ENCODE measurements at places on chromosomes 3 and 15.
A peak's percentile ranks its signal among the peaks of the same experiment; 100 is the strongest.

GRCh38 chr3:110318108-110318507 is 753.5 kb upstream of the NECTIN3 start:
- no peak for DNase-seq

DNA sequence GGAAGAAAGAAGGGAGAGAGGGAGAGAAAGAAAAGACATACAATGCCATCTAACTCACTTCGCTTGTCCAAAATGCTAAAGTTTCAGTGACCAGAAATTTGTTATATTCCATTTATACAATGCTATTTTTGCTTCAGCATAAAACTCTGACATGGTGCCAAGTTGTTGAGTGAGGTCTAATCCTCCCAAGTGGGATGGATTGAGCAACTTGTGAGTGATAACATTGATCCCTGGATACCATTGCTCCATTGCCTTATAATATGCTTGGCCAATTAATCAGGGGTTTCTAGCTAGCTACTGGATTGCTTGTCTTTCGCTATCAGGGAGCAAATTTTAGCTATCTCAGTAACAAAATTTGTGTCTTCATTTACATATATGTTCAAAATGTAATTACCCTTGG is 615.6 kb upstream of the DPPA4 start:
- DNase-seq, result no peak

DNA sequence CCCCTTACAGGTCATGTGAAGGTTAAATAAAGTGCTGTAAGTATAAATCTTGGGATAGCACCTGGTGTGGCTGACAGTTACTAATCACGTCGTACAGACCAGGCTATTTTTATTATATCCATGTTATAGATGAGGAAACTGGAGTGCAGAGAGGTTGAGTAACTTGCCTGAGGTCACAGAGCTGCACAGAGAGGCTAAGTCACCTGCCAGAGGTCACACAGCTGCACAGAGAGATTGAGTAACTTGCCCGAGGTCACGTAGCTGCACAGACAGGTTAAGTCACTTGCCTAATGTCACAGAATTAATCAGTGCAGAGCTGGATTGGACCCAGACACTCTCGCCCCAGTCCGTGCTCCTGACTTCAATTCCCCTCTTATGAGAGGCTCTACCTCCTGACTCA is 171.5 kb downstream of the NUP210 start:
- DNase-seq, result no peak

GRCh38 chr3:129567176-129567705 is 24.3 kb downstream of the H1-8 start:
- no peak for DNase-seq

DNA sequence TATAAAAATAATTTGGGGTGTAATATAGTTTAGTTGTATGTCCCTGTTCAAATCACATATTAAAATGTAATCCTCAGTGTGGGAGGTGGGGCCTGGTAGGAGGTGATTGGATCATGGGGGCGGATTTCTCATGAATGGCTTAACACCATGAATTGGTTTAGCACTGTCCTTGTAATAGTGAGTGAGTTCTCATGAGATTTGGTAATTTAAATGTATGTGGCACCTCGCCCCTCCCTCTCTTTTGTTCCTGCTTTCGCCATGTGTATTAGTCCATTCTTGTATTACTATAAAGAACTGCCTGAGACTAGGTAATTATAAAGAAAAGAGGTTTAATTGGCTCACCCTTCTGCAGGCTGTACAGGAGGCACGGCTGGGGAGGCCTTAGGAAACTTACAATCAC is 83.9 kb downstream of the ANXA2 start:
- no peak for DNase-seq

- DNase-seq, result no peak
Measured at GRCh38 chr3:184719709-184720108, 7.8 kb upstream of the MAGEF1 start.

DNA sequence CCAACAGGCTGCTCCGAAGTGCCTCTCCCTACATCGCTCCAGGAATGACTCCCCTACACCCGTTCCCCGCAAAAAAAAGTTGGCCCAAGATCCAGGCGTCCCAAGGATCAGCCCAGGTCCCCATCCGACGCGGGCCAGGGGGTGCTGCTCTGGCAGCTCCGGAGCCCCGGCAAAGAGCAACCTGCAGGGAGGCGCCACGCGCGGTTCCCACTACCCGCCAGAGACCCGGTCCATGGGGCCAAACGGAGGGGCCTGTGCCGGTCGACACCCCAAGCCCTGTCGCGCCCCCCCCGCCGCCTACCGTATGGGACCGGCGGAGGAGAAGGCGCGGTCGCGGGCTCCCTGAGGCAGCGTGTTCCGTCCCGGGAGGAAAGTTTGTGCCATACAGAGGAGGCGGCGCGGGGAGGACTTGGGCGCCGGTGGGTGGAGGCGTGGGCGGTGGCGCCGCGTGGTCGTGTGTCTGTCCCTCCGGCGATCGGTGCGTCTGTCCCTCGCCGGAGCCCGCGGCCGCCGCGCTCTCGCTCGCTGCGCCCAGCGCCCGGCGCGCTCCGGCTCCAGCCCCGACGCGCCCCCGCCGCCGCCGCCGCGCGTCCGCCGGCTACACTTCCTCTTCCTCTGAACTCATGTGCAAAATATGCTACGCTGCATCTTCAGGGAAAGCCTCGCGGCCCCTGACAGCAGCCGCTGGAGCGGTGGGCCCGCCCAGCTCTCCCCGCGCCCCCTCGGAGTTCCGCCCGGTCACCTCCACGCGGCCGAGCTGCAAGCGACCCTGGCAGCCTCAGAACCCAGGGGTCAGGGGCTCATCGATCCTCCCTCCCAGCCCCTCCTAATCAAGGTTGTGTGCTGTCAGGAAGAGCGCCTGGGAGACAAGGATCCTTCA is at the start of gene RFTN1:
TSS of gene RFTN1 (minus strand) at position 559 of the 880 bp plus-strand sequence. CDS start 19,830 bp downstream, outside the sequence.
- peak; percentile 32 for DNase-seq

GRCh38 chr3:50649451-50649931 is 25.2 kb upstream of the DOCK3 start:
- DNase-seq, result no peak

DNA sequence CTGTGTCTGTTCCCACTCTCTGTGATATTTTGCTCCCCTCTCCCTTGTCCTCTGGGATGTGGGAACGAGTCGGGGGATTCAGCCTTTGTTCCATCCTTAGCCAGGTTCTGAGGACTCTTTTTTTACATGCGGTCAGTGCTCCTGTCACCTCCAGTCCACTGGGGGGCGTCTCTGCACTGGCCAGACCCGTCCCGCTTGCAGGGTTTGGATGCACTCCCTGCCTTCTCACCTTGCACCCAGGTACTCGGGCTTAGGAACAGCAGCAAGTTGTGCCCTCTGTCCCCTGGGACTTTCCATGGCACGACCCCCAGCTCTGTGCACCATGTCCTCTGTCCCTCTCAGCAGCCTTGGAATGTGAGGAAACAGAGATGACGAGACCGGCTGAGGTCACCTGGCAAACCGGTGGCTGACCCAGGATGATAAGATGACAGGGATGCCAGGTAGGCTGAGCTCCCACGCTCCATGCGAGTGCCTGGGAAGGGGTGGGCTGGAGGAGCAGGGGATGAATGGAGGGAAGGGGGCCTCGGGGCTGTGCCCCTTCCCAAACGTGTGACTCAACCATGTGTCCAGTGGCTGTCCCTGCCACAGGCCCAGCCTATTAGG is 27.3 kb upstream of the FGD5 start:
- no peak for DNase-seq

DNA sequence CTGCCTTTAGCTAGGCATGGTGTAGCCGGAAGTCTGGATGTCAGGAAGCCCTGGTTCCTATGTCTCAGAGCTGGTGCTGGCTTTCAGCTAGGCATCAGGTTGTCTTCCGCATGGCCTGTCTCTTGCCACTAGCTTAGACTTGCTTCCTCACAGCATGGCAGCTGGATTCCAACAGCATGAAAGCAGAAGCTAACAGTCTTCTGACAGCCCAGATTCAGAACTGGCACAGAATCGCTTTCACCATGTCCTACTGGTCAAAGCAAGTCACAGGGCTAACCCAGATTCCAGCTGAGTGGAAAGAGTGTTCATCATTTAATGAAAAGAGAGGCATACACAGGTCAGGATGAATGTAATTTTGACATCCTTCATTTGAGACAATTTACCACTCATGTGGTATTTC is 1050.5 kb downstream of the ROBO2 start:
- DNase-seq, result no peak

- no peak for DNase-seq
Measured at GRCh38 chr3:37812499-37812896, 49.2 kb upstream of the CTDSPL start.

DNA sequence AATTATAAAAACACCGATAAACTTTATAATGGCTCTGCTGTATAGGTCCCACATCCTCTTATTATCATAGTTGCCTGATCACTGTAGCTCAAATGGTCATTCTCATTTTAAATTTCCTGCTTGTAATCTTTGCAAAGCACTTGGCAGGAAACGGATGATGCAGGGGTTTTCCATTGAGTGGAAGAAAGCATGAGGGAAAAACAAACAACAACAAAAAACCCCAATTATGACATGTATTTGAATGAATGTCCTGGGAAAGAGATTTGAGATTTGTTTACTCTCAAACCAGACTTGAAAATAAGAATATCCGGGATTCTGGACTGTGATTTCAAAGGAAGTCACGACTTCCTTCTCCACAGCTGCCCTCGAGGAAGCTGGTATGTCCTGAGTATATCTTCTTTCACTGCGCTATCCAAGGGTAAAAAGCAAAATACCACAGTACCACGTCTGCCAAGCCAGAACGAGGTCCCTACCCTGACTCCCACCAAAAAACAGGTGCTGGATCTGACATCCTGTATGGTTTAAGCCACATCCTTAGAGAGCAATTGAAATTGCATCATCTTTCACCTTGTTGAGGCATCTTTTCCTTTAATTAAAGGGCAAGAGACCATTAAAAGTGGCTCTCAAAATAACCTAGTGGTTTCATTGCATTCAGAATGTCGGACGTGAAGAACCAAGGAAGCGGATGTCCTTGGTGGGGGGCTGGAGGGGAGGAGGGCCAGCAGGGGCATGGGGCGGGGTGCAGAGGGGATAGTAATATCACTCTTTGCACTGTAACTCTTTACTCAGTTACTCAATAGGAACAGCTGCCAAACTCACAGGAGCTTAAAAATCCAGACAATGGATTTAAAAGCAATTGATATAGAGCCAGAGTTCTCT is 13.5 kb upstream of the TIPIN start:
- no peak for DNase-seq

DNA sequence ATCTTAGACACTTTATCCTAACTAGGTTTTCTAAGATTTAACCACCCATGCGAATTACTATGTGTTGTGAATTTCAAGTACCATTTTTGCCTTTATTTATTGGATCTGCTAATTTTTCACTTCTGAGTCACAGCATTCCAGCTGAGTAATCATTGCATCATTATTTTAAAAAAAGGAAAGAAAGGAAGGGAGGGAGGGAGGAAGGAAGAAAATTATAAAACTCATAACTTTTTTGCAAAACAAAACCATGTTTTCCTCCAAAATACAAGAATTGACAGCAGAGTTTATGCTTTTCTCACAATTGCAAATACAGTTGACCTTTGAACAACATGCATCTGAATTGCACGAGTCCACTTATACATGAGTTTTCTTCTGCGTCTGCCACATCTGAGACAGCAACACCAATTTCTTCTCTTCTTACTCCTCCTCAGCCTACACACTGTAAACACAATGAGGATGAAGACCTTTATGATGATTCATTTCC is 651.4 kb upstream of the NECTIN3 start:
- no peak for DNase-seq

DNA sequence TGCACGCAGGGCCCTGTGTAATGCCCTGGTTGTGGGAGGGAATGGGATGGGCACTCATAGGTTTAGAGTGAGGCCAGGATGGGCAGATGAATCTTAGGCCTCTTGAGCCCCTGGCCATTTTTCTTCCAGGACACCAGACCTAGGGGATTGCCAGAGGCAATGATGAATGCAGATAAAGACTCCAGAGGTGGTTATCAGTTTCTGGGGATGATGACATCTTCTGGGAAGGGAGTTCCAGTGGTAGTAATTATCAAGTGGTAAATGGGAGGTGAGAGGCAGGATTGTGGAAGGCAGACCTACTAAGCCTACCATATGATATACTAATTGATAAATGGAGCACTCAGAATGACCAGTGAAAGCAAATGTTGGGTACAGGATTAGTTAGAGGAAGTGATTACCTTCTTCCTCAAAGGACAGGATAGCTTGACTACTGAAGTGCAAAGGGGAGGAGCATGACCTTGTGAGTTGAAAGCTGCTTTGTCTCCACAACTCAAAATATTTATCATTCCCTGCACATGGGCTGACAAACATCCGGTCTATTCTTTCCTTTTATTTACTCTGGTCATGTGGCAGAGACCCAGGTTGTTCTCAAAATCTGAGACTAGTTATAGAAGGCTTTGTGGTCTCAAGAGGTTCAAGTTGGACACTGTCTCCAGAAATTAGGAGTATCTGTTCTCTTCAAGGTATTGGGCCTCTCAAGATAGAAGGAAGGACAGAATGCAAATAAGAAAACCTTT is 10.2 kb upstream of the MAPK6 start:
- no peak for DNase-seq

- DNase-seq, result no peak
Measured at GRCh38 chr15:59553879-59554735, 57.5 kb upstream of the GCNT3 start.

GRCh38 chr15:93985925-93986324 is 245.4 kb upstream of the MCTP2 start:
- DNase-seq, result no peak

GRCh38 chr3:55604402-55604801 is 117.3 kb upstream of the WNT5A start:
- no peak for DNase-seq

DNA sequence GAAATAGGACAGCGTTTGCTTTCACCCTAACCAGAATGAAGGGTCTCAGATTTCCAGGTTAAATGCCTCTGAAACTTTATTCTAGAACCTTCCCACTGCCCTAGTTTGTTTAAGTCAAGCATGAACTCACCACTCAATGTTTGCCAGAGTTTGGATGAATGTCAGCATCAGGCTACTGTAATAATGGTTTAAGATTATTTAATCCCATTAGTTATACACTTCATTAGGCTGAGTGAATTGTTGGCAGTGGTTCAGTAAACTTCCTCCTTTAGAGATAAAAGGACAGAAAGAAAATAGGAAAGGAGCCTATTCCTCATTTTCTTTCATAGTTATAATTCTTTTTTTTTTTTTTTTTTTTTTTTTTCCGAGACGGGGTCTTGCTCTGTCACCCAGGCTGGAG is 401.9 kb upstream of the TPRG1 start:
- DNase-seq, result no peak

DNA sequence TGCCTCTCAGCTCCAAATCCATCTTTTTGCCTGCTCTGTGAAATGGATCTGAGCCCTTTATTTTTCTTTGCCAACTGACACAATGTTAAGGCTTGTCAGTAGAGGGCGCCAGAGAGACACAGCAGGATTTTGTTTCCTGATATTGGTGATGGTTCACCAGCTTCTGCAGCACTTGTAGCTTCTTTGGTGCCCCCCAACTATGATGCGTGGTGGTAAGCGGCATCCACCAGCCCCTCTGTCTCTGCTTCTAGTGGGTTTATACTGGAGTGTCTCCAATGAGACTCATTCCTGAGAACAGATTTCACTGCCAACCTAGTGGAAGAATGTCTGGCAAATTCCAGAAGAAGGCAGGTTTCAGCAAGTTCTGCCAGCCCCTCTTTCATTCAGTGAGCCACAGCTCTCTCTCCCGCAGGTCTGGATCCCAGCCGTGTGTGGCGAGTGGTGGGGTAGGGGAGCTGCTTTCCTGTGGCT is 471.9 kb upstream of the FRG2C start:
- peak; percentile 4 for DNase-seq

GRCh38 chr3:155663467-155664212 is 81.2 kb downstream of the PLCH1 start:
- DNase-seq, result no peak
